Activated gamma-delta T cell treated with anti-CD3 and anti-CD28 coated beads, Interleukin-2, amount 50 U/mL, for 16 hours (primary cell): ENCODE measurements at places on chromosomes 6 and 20.

DNA sequence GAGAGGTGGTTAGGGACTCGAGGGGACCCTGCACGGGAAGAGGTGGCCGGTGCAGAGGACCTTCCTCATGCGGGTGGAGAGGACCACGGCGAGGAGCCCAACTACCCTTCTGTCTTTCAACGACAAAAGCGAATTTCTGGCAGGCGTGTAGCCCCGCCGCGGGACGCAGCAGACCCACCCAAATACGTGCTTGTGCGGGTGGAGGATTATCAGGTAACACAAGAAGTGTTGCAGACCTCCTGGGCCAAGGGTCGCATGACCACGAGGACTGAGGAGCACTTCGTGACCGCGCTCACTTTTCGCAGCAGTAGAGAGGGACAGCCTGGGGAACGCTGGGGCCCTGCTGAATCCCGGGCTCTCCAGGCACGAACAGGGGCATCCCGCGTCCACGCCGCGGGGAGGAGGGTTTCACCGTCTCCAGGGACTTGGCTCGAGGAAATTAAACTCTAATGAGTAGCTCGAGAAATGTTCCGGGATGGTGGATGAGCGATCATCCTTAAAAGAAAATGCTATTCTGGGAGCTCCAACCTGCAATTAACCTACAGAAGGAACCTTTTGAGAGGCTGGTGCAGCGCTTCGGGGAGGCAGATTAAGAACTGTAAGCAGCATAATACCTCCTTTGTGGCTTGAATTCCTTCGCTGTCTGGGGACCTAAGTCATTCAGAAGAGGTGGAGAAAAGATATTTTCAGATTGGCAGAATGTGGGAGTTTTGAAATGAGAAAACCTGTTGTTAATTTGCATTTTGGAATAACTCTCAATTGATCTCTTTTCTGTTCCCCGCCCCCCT is 804 bp downstream of the C6orf141 start:
- DNase-seq = no peak

DNA sequence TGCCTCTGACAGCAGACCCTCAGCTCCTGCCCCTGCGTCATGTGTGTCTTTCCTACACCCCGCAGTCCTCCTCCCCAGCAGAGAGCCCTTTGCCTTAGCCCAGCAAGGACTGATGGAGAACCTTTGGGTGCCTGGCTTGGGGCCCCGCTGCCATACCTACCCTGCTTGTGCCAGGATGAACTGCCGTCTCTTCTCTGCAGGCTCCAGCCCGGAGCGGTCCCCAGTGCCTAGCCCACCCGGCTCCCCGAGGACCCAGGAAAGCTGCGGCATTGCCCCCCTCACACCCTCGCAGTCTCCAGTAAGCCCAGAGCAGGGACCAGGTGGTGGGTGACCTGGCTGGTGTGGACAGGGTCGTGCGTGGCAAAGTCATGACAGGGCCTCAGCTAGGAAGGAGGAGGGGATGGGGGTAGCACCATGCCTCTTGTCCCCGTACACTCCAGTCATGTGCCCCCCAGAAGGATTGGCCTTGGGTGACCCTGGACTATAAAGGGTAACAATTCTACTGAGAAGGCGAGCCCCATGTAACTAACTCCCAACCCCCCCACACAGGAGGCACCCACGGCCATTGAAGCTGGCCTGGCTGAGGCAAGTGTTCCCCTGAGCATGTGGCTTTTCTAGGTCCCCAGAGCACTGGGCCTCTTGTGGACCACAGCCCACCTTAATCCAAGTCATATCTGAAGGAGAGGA is 8.3 kb downstream of the HSPA12B start:
- no peak for DNase-seq

GRCh38 chr20:19995220-19995863 is 21.8 kb upstream of the NAA20 start:
- DNase-seq = peak; percentile 4

DNA sequence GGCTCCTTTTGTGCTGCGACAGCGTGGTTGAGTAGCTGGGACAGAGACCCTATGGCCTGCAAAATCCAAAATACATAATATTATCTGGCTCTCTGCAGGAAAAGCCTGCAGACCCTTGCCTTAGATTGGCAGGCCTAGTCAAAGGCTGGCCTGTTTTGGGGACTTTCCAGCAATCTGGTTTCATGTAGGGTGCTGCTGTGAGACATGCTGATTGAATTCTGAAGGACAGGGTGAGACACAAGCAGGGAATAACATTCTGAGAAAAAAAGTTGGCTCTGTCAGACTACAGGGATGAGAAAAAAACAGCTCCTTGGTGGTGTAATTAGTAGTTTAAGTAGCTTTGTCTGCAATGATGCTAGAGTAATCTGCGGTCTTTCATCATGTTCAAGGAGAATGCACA is 402.7 kb upstream of the AGPAT4 start:
- no peak for DNase-seq

DNA sequence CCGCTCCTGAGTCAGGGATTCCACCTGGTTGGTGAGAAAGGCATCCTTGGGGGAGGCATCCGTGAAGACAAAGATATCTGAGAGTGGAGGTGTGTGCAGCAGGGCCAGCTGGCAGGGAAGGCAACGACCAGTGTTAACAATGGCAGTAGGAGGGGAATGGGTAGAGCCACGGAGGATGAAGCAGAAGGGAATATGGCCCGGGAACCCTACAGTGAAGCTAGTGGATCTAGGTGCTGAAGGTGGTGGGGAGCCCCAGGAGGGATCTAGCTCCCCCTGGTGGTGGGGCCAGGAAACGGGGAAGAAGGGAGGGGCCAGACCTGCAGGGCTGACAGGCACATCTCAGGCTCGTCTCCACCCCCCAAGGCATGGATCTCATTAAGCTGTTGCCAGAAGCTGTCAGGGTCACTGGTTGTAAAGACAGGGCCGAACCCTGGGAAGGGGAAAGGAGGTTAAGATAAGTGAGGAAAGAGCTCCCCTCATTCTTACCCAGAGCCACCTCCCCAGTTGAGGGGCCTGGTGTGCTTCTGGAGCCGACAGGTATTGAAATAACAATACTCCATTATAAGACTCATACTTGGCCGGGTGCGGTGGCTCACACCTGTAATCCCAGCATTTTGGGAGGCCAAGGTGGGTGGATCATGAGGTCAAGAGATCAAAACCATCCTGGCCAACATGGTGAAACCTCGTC is 7.3 kb downstream of the VWA7 start:
- peak; percentile 68 for DNase-seq

DNA sequence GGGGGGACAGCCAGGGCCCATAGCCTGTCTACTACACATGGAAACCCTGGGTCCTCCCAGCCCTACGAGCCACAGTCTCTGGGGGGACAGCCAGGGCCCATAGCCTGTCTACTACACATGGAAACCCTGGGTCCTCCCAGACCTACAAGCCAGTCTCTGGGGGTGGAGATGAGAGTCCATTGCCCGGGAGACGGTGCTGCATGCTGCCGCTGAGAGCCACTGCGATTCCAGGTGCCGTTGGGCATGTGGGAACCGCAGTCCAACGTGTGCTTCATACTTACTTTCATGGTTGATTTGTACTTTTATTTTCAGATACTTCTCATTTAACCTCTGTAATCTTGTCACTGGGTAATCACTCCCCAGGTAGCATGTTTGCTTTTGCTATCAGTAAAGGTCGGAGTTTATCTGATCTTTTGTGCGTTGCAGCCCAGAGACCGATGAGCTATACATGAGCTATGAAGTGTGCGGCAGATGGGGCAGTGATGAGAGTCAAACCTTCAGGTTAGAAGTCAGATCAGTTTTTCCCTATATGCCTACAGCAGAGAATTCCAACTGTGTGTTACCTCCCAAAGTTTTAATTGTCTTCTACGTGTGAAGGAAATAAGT is 58.2 kb downstream of the SMOC2 start:
- no peak for DNase-seq

DNA sequence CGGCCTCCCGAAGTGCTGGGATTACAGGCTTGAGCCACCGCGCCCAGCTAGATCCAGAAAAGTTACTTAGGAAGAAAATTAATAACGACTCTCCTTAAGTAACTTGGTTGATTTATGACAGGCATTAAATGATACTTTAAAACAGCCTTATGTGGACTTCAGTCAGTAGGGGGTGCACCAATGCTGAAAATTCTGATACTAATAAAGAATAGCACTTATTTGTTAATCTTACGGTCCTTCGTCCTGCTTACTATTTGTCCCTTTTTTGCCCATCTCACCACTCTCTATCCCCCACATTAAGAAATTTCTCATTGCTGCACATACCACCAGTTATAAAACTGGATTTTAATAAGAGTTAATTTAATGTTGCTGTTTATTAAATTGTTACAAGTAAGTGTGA is 12.7 kb upstream of the PRELID3B start:
- DNase-seq = no peak

DNA sequence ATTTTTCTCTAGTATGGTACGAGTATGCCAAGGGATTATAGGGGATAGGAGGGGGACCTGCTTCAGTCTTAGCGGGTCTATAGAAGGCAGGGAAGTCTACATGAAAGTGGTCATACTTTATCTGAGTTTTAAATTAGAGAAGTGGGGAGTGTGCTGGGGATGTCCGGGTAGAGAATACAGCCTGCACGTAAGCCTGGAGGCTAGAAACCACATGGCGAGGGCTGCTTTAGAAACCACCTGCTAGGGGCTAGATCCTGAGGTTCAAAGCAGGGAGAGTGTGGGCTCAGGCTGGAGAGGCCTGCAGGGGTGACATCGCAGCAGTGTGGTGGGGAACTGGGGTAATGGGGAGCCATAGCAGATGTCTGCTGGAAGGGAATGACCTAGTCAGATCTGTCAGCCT is 85.2 kb downstream of the VEGFA start:
- DNase-seq = no peak

- no peak for DNase-seq
These were observed 245.9 kb downstream of the FARS2 start for GRCh38 chr6:5507131-5507681.

DNA sequence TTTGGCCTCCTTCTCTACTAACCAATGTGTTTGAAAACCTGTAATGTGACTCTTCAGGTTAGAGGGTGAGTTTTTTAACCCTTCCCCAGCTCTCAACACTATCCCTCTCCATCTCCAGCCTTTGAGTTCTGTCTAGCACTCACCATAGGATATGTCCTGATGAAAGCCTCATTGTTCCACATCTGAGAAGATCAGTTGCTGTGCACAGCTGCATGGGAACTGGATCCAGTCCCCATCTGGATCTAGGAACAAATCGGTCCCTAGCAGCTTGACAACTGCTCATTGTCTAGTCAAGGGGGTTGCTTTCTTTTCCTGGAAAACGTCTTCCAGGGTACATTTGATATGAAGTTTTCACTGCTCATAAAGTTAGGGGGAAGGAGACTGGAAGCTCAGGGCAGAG is 45.4 kb upstream of the AGPAT4 start:
- DNase-seq = no peak

GRCh38 chr6:45952546-45952945 is 63.1 kb downstream of the CLIC5 start:
- DNase-seq = no peak

DNA sequence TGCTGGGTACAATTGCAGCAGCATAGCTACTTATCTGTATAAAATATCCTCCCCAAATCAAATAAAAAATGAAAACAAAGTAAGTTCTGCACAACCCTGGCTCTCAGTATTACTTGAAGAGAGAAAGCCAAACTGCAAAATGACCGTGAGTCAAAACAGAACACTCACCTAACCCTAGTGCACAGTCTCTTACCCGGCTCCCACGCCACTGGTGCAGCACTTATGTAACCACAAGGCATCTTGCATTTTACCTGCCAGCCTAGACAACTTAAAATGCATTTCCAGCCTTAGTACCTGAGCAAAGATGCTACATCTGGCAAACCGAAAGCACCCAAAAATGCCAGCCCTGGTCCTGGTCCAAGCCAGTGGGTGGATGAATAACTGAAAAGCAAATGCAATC is 12.4 kb upstream of the SIRPB1 start:
- DNase-seq = no peak

GRCh38 chr6:25519856-25520255 is 132.2 kb upstream of the SCGN start:
- no peak for DNase-seq

- no peak for DNase-seq
These were observed 961 bp downstream of the CCHCR1 start for GRCh38 chr6:31156641-31157040.

- no peak for DNase-seq
These were observed 44.2 kb upstream of the SCRT2 start for GRCh38 chr20:719816-720215.

DNA sequence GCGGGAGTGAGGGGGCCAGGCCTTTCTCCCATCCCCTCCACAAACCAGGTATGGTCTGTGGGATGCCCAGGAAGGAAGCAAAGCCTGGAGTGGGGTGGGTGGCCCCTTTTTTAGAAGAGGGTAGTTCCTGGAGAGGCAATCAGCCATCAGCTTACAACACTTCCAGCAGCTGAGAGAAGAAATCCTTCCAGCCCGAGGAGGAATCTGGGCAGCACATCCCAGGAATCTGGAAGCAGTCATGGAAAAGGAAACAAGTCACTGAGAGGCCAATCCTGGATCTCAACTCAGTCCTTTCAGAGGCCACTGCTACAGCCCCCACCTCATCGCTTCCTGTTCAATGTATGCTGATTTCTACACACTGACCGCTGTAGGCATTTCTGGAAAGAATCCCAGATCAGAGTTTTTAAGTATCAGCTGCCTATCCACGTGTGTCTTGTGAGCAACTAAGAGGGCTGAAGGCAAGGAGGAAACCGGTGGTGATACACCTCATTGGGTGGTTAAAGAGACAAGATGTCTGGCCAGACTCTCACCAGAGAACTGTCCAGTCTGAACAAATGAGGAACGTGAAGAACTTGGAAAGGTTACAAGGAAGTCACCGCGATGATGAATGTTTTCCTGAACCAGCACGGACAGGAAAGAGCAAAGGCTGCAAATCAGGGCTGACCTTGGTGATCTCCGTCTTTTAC is 92.9 kb upstream of the SHLD1 start:
- no peak for DNase-seq
